HCT116 (cell line): ENCODE measurements at places on chromosomes 2 and 18.
A peak's percentile ranks its signal among the peaks of the same experiment; 100 is the strongest.

GRCh38 chr18:34787931-34788532, 77.9 kb downstream of the DTNA start:
- DNase-seq = peak; percentile 59

DNA sequence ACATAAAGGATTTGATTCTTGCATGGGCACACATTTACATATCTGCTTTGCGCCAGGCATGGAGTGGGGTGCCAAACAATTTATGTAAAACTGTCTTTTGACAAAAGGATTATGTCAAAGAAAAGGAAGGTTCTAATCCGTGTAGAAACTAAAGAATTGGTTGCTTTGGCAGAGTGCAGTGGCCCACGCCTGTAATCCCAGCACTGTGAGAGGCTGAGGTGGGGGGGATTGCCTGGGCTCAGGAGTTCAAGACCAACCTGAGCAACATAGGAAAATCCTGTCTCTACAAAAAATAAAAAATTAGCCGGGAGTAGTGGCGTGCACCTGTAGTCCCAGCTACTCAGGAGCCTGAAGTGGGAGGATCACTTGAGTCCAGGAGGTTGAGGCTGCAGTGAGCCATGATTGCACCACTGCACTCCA, 1.1 kb upstream of the MTERF4 start:
- no peak for DNase-seq

GRCh38 chr18:65255417-65255816, 495.4 kb upstream of the CDH7 start:
- no peak for DNase-seq

DNA sequence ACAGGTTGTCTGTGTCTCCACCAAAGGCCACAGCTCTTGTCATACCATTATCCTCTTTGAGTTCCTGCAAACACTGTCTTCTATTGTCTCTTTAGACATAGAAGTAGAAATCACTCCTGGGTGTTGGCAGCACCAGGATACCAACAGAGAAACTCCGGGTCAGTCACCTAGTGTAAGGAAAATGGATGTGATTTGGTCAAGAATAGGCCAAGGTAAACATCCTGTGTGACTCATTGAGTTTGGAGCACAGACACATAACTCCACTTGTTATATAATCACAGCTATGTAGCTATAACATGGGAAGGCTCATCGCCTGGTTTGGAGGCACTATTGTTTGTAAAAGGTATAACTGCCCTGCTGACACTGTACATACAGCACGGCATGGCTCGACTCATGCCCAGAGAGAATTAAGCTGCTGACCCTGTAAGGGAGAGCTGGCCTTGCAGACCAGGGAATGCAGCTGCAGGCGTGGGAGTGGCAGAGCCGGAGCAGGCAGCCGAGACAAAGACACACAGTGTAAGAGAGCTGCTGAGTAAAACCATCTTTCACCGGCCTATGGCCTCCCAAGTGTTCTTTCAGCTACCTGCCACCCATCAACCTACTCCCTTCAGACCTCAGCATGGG, 3.4 kb upstream of the TXNL1 start:
- DNase-seq = no peak

DNA sequence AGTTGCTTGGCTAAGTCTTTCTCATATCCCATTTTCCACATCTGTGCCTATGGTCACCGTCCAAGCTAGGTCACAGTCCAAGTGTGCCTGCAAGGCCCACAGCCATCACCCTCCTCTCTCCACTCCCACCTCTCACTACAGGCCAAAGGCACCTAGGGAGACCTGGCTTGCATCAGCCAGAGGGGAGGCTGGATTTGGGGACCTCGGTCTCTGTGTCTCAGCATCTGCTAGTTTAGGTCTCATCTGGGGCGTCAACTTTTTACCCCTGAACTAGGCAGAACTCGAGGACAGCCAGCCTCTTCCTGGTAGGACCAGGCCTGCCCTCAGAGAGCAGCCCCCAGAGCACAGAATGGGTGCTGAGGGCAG, 217.1 kb downstream of the DYSF start:
- DNase-seq = no peak

DNA sequence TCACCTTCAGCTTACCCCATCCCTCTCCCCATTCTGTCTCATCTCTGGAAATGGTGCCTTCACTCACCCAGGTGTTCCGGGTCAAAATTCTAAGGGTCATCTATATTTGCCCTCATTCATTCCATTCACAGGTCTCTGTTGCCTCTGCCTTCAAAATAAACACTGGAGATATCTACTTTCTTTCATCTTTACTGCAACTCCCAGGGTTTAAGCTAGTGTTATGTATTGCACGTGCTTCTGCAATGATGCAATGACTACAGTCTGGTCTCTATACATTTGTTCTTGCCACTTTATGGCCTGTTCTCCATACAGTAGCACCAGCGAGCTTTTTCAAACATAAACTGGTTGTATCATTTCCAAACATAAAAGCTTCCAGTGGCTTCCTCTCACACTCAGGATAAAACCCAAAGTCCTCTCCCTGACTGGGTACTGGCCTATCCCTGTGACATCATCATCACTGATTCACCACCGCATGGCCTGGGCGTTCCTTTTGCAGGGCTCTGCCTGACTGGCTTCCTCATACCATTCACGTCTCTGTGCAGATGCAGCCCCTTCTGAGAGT, 14.3 kb downstream of the DSG2 start:
- no peak for DNase-seq

- no peak for DNase-seq
These were observed 52.1 kb downstream of the ABCG8 start for GRCh38 chr2:43890855-43891254.

DNA sequence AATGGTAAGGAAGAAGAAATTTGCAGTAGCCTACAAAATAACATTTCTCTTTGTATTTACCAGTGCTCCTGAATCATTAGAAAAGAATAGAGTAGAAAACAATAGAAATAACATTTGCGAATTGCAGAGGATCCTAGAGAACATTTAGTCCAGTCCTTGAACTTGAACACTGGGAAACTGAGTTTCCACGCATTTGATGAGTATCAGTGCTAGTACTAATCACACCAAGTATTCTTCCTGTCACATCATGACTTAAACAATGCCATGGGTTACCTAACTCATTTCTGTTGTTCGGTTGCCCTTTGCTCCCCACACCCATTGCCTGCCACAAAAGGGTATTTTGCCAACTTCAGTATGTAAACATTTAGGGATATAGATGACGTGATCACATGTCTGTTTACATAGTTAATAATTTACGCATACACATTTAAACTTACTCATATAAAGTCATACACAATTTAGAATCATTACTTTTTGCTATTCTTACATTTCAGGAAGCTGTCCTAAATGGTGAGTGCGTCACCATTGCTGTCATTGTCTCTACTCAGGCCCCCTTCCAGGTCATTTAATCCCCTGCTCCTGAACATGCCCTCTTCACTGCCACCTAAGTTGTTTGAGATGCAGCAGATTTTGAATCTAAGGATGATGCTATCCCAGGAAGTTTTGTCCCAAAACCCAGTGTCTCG, 42.3 kb downstream of the CRIM1 start:
- DNase-seq = no peak

GRCh38 chr2:144115739-144116291, 404.1 kb downstream of the ZEB2 start:
- DNase-seq = no peak

GRCh38 chr18:10682368-10682714, 156.5 kb downstream of the NAPG start:
- DNase-seq = no peak

- DNase-seq = no peak
These were observed 81.6 kb downstream of the CIB4 start for GRCh38 chr2:26559556-26559955.

- no peak for DNase-seq
These were observed 289.6 kb downstream of the CYP26B1 start for GRCh38 chr2:71858071-71858470.

DNA sequence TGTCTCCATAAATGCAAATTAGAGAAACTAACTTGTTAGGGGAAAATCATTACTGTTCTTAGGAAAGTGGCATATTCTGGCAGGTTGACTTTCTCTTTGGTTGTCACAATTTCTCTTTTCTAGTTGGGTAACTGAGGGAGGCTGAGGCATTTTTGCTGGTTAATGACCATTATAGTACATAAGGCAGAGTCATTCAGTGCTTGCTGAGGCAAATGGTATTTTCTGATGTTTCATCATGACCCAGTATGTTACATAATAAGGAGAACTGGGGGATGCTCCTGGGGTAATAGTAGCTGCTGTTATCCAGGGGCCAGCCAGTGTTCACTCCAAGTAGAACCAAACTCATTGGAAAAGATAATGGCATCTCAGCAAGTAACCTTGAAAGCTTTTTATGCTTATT, 62.3 kb downstream of the ITGA6 start:
- DNase-seq = no peak

GRCh38 chr2:28624793-28625701, 126.6 kb upstream of the PPP1CB start:
- DNase-seq = no peak

- DNase-seq = no peak
These were observed 141.9 kb downstream of the RHBDD1 start for GRCh38 chr2:226977775-226978190.

- no peak for DNase-seq
These were observed 304.8 kb upstream of the CCDC68 start for GRCh38 chr18:55264108-55264507.

- DNase-seq = no peak
These were observed 72.7 kb downstream of the KCNG2 start for GRCh38 chr18:79870301-79871025.

- DNase-seq = no peak
These were observed 262.8 kb upstream of the FANCL start for GRCh38 chr2:58503918-58504317.

GRCh38 chr18:36185157-36185556, 2.1 kb upstream of the MOCOS start:
- no peak for DNase-seq

DNA sequence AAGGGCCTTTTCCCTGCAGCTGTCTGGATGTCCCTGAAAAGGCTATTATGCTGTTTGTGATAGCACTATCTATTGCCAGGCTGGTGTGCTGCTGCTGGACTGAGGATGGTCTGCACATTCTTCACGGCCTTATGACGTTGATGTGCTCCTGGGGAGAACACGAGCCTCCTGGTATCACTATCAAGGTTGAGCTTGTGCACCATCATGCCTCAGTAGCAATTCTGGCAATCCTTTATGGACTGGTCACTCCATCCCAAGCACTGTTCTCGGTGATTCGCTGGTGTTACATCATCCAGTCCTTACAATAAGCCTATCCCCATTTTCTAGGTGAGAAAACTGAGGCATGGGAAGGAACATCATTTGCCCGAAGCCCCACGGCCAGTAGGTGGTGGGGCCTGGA, 18.2 kb upstream of the CCBE1 start:
- DNase-seq = no peak

DNA sequence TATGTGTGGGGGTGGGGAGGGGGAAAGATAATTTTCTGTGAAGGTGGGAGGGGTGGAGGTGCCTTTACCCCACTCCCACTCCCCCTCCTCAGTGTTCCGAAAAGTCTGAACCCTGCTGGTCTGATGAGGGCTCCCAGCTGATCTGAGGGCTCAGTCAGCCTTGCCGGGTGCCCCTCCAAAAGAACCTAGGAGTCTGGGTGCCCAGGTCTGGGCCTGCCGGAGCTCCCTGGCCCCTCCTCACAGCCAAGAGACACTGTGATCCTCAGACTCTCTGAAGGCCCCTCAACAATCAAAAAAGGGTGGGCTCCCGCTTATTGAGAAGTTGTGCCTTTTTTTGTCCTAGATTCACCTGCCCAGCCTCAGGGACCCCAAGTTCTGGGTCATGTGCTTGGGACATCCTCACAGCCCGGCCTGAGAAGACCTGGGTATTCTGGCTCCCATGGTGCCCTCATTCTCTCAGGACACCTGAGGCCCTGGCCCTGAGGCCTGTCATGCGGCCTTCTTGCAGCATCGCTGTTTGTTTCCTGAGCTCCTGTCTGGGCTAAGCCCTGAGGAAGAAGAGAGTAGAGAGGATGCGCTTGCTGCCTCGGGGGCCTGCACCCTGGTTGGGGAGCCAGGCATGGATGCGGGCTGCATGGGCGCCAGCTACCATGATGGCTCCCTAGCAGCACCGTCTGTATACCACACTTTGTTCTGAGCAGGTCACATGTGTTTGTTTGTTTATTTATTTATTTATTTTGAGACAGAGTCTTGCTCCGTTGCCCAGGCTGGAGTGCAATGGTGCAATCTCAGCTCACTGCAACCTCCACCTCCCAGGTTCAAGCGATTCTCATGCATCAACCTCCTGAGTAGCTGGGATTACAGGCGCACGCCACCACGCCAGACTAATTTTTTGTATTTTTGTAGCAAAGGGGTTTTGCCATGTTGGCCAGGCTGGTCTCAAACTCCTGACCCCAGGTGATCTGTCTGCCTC, 44.0 kb downstream of the SDC1 start:
- DNase-seq = no peak

GRCh38 chr2:240687741-240688552, 3.7 kb upstream of the AQP12A start:
- DNase-seq = no peak

DNA sequence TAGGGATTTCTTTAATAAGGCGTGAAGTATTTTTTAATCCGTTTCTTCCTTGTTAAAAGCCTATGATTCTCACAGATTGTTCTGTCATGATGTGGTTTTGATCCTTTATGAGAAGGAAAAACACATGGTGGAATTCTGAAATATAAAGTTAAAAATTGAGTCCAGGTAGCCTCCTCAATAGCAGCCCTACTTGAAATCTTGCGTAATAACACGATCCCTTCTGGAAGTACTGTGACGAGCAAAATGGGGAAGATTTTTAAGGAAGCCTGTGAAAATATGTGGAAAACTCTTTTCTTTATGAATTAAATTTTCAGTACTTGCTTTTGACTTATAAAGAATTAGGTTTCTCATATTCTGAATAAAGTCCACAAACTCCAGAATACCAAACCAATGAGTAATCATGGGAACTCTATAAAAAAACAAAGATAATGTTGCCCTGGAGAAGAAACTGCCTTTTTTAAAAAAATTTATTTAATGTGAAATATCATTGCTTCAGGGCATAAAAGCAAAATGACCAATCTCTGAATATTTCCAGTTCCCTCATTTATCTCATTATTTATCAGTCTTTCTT, 476.4 kb upstream of the ZEB2 start:
- no peak for DNase-seq

- no peak for DNase-seq
These were observed 4.4 kb downstream of the HDLBP start for GRCh38 chr2:241310917-241311566.
